Hematopoietic multipotent progenitor cell (in vitro differentiated cells): ENCODE measurements at places on chromosomes 16 and 17.

DNA sequence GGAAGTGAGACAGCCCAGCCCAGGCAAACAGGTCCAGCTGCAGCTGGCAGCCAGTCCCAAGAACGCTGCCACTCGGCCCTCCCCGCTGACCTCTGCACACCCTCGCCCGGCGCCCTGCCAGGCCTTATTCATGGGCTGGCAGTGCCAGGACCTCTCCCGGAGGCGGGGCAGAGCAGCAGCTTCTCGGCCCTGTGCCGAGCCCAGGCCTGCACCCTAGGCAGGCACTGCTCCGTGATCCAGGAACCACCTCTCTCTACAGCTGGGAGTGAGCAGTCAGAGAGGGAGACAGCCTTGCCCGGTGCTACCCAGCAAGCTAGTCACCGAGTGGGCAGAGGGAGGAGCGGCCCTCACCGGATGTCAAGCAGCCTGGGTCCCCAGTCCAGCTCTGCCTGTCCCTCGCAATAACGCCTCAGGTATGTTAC lies 79.9 kb upstream of the CBX4 start:
- DNase-seq: no peak

GRCh38 chr17:62847426-62847825 lies 39.3 kb upstream of the MARCHF10 start:
- DNase-seq: no peak

DNA sequence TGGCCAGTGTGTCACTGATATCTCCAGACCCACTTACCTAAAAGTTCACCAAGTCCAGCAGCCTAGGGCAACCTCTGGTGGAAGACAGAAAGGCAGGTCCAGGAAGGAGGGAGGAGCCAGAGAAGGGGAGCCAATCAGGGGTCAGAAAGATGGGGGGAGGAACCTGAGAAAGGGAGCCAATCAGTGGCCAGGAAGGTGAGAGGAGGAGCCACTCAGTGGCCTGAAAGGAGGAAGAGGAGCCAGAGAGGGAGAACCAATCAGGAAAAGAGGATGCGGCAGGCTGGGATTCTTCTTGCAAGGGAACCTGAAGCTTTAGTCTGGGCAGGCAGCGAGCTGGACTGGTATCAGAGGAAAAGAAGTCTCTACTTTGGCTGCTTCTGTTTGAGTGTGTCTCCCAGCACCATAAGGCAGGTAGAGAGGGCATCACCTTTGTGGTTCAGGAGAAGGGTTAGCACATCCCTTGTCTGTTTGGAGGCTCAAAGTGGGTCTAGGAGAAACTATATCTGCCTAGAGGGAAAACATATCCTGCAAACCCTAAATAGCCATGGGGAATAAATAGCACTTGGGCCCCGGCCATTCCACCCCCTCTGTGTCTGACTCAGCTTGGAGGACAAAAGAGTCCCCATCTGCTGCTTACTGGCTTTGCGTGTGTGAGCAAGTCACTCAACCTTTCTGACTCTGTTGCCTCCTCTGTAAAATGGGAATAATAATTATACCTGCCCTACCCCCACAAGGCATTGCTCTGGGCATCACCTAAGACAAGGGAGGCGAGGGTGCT lies 43.4 kb upstream of the CRHR1 start:
- no peak for DNase-seq

GRCh38 chr16:82699711-82700495 lies 73.1 kb downstream of the CDH13 start:
- no peak for DNase-seq

- peak; percentile 65 for DNase-seq
Observed at GRCh38 chr16:67399218-67399733, 6.0 kb upstream of the TPPP3 start.

DNA sequence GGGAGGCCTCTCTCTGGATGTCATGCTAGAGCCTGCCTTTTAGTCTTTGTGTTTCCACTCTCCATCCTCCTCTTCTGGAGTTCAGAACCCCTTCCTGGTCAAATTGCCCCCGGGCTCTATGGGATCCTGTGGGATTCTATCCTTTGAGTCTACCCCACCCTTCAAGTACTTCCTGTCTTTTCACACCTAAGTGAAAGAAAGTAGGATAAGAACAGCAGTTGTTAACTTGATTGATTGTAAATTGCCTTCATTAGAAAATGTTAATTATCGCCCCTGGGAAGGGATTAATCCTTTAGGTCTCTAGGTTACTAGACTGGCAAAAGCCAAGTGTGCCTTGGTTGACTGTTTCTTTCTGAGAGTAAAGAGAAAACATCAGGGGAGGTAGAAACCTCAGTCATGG lies 30.1 kb downstream of the PRKCB start:
- no peak for DNase-seq

- no peak for DNase-seq
Observed at GRCh38 chr17:76077584-76078110, 1.3 kb upstream of the ZACN start.

- no peak for DNase-seq
Observed at GRCh38 chr17:37570527-37571093, 38.6 kb downstream of the SYNRG start.

DNA sequence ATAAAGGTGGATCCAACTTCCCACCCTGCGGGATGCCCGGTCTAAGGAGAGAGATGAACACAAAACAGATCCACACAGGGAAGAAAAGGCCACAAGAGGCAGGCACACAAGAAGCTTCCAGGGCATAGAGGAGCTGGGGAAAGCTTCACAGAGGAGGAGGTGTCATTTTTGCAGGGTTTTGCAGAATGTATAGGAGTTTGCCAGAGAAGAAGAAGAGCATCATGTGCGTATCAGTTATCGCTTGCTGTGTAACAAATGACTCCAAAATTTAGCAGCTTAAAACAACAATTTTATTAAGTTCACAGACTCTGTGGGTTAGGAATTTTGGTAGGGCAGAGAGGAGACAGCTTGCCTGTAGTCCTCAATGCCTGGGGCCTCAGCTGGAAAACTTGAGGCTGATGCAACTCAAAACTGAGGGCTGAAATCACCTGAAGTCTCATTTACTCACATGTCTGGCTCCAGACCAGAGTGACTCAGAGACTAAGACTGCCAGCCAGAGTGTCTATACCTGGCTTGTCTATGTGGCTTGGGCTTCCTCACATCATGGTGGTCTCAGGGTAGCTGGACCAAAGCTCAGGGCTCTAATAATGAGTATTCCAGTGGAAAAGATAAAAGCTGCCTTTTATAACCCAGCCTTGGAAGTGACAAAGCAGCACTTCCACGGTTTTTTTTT lies 33.9 kb upstream of the ZNF423 start:
- no peak for DNase-seq

DNA sequence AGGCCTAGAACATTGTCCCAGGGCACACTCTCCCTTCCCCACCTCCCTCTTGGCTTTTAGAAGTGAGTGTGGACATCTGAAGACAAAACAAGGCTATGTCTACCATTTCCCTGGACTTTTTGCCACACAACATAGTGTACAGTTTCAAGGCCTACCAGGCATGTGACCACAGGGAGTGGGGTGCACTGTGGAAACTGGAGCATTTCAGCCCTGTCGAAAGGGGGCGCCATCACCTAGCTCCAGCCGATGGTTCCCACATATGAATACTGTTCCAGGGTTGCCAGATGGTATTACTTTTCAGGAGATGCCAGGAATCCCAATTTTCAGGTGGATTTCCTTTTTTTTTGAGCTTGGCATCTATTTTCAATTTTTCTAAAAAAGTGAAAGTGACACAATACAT lies 140.7 kb downstream of the KATNIP start:
- peak; percentile 30 for DNase-seq

GRCh38 chr17:82803606-82804005 lies 36.2 kb downstream of the ZNF750 start:
- no peak for DNase-seq

DNA sequence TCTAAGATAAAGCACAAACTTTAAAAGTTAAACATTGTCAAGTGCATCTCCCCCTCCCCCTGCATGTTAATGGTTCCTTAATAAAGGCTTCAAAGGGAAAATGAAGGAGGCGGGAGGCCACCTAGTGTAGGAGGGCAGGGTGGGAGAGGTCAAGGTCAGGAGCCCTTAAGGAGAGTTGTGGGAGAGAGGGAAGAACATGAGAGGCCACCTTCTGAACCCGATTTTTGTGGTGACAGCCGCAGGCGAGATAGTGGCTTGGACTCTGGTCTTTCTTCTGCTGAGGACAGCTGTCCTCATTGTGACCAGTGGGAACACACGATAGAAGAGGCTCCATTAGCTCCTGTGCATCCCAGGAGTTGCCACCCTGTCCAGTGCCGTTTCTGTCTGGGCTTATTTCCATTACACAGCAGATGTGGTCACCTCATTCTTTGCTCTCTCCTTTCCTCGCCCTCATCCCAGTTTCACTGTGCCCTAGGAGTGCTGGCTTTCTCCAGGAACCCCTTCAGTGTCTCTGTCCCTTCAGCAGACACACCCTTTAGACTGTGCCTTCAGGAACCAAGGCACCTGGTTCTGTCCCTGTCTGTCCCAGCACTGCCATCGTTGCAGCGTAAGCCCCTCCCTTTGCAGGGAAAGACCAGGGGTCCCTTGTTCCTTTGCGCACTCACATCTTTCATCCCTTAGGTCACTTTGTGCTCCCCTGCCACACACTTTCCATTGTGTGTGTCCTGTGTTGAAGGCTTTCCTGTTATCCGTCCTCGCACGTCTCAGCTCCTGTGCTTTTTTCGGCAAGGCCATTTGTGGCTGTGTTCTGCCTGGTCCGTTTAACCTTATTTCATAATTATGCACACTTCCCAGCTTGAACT lies 7.5 kb downstream of the SEC14L1 start:
- no peak for DNase-seq

DNA sequence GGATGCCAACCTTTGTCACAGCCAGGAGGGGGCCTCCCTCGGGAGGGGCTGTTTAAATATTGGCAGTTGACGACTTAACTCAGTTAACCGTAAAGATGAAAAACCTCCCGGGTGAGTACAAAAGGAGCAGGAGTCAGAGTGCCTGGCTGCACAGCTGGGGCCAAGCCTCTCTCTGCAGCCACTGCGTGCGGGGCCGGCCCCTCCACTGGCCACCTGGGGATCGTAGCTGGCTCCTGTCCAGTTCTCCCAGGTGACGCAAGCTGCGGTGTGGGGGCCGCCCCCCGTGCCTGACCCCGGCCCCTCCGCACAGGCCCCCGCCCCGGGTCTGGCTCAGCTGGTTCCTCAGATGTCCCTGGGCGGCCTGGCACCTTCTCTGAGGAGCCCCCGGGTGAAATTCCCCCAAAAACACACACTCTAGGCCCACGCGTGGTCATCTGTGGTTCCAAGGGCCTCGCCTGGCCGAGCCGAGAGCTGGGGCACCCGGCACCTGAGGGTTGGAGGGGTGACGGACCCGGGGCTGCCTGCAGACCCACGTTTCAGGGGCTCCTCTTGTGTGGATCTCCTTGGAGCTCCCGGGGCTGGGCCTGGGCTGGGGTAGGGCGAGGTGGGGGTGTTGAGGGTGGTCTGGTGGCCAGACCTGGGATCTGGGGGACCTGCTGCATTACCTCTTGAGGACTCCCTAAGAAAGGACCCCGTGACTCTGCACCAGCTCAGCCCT lies 7.4 kb upstream of the CACNA1H start:
- DNase-seq: no peak

DNA sequence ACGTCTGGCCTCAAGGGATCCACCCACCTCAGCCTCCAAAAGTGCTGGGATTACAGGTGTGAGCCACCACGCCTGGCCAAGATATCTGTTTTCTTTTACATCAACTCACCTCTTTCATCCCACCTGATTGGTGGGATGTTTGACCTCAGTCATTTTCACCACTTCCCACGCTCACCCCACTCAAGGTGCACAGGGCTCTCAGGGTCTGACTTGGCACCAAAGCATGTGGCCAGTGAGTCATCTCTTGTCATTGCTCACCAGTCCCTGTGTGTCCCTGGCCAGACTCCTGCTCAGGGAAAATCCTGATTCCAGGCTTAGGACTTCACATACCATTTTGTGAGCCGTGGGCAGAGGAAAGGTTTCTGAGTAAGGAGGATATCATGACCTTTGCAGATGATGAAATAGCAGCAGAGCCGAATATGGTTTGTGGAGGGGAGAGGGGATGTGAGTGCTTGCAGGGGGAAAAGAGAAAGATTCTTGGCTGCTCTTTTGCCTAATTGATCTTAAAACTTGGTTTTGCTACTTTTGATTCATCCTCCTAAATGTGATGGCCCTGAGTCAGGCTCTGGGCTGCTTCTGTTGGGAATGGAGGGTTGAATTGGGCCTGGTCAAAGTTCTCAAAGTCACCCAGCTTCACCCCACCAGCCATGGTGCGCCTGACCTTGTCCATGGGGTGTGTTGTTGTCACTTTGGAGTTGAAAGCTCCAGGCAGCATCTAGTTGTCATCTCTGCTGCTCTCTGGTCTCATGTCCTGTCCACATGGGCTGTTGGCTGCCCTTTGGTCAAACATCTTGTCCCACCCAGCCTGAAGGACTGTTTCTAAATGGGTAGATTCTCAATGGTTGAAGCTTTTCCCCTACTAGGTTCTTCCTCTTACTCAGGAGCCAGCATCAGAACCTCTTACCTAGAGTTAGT lies 6.0 kb upstream of the KCNH6 start:
- no peak for DNase-seq

- DNase-seq: no peak
Observed at GRCh38 chr17:54256401-54256929, 433.7 kb downstream of the KIF2B start.

GRCh38 chr17:55238931-55239297 lies 25.8 kb upstream of the HLF start:
- DNase-seq: no peak

DNA sequence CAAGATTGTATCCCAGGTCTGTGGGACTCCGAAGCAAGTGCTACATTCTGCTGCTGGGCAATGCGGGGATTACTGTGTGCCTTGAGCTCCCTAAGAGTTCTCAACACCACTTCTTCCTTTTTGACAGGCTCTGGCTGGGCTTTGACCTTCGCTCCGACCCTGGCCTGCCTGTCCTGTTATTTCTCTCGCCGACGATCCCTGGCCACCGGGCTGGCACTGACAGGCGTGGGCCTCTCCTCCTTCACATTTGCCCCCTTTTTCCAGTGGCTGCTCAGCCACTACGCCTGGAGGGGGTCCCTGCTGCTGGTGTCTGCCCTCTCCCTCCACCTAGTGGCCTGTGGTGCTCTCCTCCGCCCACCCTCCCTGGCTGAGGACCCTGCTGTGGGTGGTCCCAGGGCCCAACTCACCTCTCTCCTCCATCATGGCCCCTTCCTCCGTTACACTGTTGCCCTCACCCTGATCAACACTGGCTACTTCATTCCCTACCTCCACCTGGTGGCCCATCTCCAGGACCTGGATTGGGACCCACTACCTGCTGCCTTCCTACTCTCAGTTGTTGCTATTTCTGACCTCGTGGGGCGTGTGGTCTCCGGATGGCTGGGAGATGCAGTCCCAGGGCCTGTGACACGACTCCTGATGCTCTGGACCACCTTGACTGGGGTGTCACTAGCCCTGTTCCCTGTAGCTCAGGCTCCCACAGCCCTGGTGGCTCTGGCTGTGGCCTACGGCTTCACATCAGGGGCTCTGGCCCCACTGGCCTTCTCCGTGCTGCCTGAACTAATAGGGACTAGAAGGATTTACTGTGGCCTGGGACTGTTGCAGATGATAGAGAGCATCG lies 2.4 kb downstream of the SLC16A13 start:
- no peak for DNase-seq

GRCh38 chr17:34917381-34917780 lies 43.9 kb downstream of the CCT6B start:
- no peak for DNase-seq

- DNase-seq: no peak
Observed at GRCh38 chr17:79936050-79936449, 96.8 kb upstream of the CBX4 start.

GRCh38 chr17:75494326-75494877 lies 20.9 kb downstream of the CASKIN2 start:
- no peak for DNase-seq

- no peak for DNase-seq
Observed at GRCh38 chr17:76081295-76082210, 2.6 kb downstream of the ZACN start.
